ENCODE measurements at places on chromosomes 16 and 17.
A peak's percentile ranks its signal among the peaks of the same experiment; 100 is the strongest.

DNA sequence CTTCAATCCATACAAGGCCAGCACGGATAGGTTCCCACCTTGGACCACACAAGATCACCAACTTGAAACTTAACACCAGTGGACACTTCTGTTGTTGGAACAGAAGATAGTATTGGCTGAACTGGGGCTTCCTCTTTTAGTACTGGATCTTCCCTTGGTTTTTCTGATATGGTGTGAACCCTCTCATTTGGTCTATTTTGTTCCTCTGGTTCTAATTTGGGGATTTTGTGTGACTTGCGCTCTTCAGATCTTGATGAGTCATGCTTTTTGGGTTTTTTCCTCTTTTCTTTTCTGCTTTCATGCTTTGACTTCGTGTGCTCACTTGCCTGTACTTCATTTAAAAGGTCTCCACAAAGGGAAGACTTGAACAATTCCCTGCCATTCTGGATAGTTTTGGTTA lies 39.0 kb downstream of the SOST start:
- peak; percentile 82 for DNase-seq

GRCh38 chr16:75247249-75247648 lies 4.2 kb downstream of the BCAR1 start:
- no peak for DNase-seq

GRCh38 chr17:28174352-28175046 lies 132.0 kb downstream of the NLK start:
- DNase-seq: no peak

DNA sequence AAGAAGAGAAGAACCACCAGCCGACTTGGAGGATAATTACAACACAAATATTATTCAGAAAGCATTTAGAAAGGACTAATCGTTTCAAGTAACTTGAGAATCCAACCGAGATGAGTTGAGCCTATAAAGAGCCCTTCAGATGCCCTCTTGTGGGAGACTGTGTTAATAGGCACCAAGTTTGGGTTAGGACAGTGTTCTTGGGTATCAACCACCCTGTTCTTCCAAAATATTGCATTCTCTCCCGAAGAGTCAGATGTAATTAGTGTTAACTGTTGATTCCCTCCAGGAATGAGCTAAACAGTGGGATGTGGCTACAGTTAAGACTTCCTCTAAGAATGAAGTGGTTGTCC lies 87.8 kb upstream of the NOL11 start:
- peak; percentile 43 for DNase-seq

DNA sequence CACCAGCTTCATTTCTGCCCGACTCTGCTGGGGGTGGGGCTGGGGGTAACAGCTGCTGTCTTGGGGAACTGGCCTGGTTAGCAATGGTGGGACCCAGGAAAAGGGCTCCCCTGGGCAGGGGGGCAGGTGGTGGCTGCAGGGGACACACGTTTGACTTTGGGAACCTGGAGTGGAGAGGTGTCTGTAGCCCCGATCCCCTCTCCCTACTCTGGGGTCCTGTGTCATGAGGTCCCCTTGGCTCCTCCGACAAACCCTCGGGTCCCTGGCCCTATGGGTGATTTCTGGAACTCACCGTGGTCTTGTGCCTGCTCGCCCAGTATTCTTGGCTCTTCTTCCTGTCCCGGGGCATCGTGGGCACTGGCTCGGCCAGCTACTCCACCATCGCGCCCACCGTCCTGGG lies 12.0 kb downstream of the SPNS3 start:
- DNase-seq: no peak

DNA sequence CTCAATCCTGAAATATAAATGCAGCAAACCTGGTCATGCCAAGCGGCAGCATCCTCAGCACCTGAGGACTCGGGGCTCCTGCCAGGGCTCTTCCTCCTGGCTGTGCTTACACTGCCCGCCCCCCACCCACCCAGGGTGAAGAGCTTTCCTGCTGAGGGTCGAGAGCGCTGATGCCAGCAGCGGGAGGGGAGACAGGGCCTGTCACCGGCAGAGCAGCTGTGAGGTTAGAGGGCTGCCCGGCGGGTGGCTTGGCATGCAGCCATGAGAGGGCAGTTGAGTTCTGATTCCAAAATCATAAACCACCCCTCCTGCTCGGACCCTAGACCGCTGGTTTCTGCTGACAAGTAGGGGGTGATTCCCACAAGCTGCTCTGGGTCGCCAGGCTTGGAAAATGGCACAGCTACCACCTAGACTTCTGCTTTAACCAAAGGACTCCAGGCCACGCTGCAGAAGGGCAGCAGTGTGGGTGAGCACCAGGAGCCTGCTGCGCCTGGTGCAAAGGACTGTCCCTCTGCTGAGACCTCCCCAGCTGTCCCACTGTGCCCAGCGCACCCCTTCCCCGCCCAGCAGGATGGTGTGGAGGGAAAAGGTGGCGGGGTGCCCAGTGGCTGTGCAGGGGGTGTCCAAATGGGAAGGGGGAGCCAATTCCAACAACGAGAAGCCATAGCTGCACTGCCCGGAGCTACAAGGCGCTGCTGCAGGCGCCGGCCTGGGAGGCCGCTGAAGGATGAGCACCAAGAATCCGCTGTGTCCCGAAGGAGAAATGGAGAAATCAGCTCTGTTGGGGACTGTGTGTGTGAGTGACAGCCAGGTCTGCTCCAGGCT lies 26.6 kb downstream of the MXRA7 start:
- no peak for DNase-seq

GRCh38 chr17:47225911-47226688 lies 17.0 kb downstream of the MYL4 start:
- no peak for DNase-seq

DNA sequence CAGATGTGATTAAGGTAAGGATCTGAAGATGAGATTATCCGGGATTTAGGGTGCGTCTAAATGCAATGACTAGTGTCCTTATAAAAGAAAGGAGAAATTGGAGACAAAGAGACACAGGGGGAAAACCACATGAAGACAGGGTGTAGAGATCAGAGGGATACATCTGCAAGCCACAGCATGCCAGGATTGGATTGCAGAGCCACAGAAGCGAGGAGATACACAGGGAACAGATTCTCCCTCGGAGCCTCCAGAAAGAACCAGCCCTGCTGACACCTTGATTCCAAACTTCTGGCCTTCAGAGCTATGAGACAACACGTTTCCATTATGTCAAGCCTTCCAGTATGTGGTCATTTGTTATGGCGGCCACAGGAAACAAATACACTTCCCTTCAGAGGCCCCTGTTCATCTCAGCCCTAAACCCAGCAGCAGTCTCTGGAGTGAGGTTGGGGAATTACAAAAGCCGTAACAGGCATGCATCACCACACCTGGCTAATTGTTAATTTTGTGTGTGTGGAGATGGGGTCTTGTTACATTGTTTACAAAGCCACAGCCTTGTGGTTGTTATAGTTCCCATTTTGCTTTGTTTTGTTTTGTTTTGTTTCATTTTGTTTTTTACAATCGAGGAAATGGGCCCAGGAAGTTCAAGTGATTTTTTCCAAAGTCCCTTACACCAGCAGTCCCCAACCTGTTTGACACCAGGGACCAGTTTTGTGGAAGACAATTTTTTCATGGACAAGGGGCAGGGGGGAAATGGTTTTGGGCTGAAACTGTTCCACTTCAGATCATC lies 51.6 kb upstream of the LYRM9 start:
- no peak for DNase-seq

GRCh38 chr17:17682293-17682736 lies 1.1 kb downstream of the RAI1 start:
- peak; percentile 83 for DNase-seq

DNA sequence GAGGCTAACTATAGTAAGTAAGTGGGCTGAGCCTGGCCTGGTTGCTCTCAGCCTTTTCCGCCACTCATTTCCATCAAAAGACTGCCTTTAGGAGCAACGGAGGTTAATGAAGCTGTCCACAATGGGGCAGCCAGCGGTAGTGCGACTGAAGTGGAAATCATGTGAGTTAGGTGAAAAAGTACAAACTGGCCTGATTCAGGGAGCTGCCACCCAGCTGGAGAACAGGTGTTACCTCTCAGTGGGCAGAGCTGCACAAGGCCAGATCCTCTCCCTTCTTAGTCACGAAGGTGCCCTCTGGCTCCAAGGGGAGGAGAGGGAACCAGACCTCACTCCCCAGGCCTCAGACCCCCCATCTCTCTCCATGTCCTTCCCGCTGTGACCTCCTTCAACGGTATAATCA lies 34.4 kb upstream of the CDRT4 start:
- no peak for DNase-seq

GRCh38 chr16:58628845-58629732 lies 537 bp downstream of the CNOT1 start:
- DNase-seq: peak; percentile 83

GRCh38 chr16:84617041-84617790 lies 662 bp downstream of the COTL1 start:
- peak; percentile 77 for DNase-seq

GRCh38 chr16:87457061-87457611 lies 35.7 kb downstream of the ZCCHC14 start:
- no peak for DNase-seq

Measured in suppressor macrophage (primary cell).